ENCODE measurements at places on chromosomes 7 and 10.

DNA sequence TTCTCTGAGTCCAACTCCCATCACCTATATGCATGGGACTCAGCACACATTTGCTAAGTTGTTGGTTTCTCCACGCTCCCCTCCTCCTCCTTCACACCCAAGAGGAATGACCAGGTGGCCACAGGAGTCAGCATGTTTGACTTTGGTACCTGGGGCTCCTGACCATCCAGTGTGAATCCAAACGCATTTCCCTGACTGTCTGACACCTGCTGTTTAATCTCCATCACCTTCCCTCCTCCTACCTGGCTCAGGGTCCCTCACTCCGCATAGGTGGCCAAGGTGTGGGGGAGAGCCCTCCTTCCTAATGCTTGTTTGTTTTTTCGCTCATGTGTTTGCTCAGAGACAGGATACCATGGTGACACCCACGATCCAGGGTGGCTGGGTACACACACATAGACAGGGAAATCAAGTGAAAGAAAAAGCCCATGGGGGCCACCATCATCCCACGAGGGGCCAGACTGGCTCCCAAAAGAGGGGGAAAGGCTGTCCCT is 194.9 kb downstream of the KCNMA1 start:
- no peak for DNase-seq

DNA sequence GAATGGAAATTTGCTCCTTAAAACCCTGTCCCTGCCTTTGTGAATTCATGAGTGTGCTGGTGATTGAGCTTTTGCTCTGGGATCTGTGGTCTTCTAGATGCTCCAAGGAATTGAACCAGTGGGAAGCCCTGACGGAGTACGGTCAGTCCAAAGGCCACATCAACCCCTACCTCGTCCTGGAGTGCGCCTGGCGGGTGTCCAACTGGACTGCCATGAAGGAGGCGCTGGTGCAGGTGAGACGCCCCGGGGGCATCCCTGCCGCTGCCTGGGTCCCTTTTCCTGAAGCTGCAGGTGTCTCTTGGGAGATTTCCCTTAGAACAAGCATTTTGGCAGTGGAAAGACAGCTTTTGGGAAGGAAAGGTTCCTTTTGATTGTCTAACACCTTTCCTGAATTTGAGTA is 100.3 kb downstream of the TRRAP start:
- DNase-seq: no peak

- no peak for DNase-seq
These were observed 123.7 kb downstream of the MPP7 start for GRCh38 chr10:28179006-28179742.

DNA sequence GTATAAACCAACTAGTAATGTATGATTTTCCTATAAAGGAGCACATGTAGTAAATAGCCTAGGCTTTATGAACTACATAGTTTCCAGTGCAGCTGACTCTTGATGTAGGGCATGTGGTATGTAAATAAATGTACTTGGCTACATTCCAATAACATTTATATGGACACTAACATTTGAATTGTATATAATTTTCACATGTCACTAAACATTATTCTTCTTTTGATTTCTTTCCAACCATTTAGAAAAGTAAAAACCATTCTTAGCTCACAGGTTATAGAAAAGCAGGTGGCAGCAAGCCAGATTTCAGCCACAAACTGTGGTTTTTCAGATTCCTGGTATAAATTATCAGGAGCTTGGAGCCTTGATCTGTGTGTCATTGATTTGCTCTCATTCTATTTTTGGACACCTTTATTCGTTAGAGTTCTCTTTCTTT is 1182.0 kb downstream of the CNTNAP2 start:
- peak; percentile 22 for DNase-seq

DNA sequence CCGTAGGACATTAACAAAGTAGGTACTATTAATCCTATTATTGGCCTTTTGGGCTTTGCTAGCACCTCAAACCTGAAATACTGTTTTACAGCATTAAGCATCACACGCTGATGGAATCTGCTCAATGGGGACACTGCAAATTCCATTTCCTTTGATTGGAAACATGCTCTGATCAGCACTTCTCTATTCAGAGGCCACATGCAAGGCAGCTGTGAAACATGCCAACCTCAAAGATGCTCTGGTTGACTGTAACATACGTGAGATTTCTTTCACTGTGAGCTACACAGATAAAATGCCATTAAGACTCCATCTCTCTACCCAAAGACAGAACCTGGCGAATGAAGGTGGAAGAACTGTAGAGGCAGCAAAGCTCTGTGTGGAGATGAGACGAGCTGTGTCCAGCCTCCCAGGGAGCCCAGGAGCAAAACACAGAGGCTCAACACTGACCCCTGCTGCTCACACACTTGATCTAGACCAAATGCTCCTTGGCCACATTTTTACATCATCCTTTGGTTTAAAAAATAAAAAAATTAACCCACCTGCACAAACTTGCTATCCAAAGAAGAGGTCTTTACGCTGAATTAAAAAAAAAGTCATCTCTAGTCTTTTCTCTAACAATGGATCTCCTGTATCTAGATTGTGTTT is 8.0 kb downstream of the RSU1 start:
- DNase-seq: no peak

All from NCI-H187 treated with DMSO at 0.1 percent for 48 hours (cell line).